A549 treated with AZD2906 at 1 μM for 4 hours (cell line): ENCODE measurements at places on chromosomes 2 and 18. TPM values are rescaled to one million over a fixed set of nuclear protein-coding genes. Genes with fewer than 3 reads are reported as not detected.

The ABCG5 gene
- not detected in 5 replicates for total RNA-seq

The MAPK4 gene
- total RNA-seq: 0.13 to 0.33 TPM (median 0.18 TPM) in 5 replicates

The CFAP65 gene
- 0.11 to 0.32 TPM (median 0.17 TPM) in 5 replicates for total RNA-seq

The ICOS gene
- not detected in 5 replicates for total RNA-seq

The SH3RF3 gene
- 0.47 to 0.71 TPM (median 0.66 TPM) in 5 replicates for total RNA-seq

The ANKRD53 gene
- total RNA-seq: 0.06 to 0.16 TPM (median 0.12 TPM) in 4 of 5 replicates, not detected in the other

The CNDP1 gene
- total RNA-seq: 0.08 TPM in 1 of 5 replicates, not detected in the others

The RGPD4 gene
- 0.03 to 0.07 TPM (median 0.05 TPM) in 4 of 5 replicates, not detected in the other for total RNA-seq

The C18orf54 gene
- 2.1 to 3.2 TPM (median 3.0 TPM) in 5 replicates for total RNA-seq

The HJURP gene
- 48.3 to 54.8 TPM (median 50.4 TPM) in 5 replicates for total RNA-seq

The LOXHD1 gene
- not detected in 5 replicates for total RNA-seq

The RBKS gene
- 6.7 to 8.4 TPM (median 8.1 TPM) in 5 replicates for total RNA-seq

The RBM45 gene
- total RNA-seq: 11.3 to 13.5 TPM (median 12.4 TPM) in 5 replicates

The CD302 gene
- total RNA-seq: 2.0 to 2.3 TPM (median 2.1 TPM) in 5 replicates

The CMPK2 gene
- total RNA-seq: 0.34 to 1.4 TPM (median 0.46 TPM) in 5 replicates

The SPRED2 gene
- 28.3 to 37.1 TPM (median 34.3 TPM) in 5 replicates for total RNA-seq

The ZC3H6 gene
- 0.17 to 0.45 TPM (median 0.38 TPM) in 5 replicates for total RNA-seq

The PTPRM gene
- total RNA-seq: 28.0 to 36.8 TPM (median 34.5 TPM) in 5 replicates

The ECEL1 gene
- 0.15 to 0.25 TPM (median 0.23 TPM) in 5 replicates for total RNA-seq

The PLA2R1 gene
- 1.7 to 2.8 TPM (median 2.3 TPM) in 5 replicates for total RNA-seq

The POTEI gene
- 0.01 TPM in 1 of 5 replicates, not detected in the others for total RNA-seq

The ABCA12 gene
- total RNA-seq: 0.15 to 0.43 TPM (median 0.23 TPM) in 5 replicates

The MREG gene
- total RNA-seq: 3.9 to 4.7 TPM (median 4.0 TPM) in 5 replicates

The ABCB11 gene
- total RNA-seq: 0.01 to 0.06 TPM (median 0.02 TPM) in 5 replicates

The HOXD13 gene
- total RNA-seq: 0.07 to 0.27 TPM (median 0.18 TPM) in 5 replicates

The YWHAQ gene
- 1,105 to 1,203 TPM (median 1,114 TPM) in 5 replicates for total RNA-seq

The HSPE1 gene
- 413 to 816 TPM (median 463 TPM) in 5 replicates for total RNA-seq

The CYP1B1 gene
- total RNA-seq: 3.6 to 4.6 TPM (median 4.5 TPM) in 5 replicates

The SP5 gene
- total RNA-seq: 0.02 to 0.23 TPM (median 0.07 TPM) in 3 of 5 replicates, not detected in the others

The ZSWIM2 gene
- total RNA-seq: not detected in 5 replicates

The ASAP2 gene
- total RNA-seq: 37.8 to 48.5 TPM (median 48.2 TPM) in 5 replicates

The RTP5 gene
- not detected in 5 replicates for total RNA-seq

The CIB4 gene
- 0.17 to 0.19 TPM in 2 of 5 replicates, not detected in the others for total RNA-seq

The CRYGD gene
- total RNA-seq: not detected in 5 replicates

The DNAH7 gene
- 0.66 to 1.6 TPM (median 0.91 TPM) in 5 replicates for total RNA-seq

The SPR gene
- total RNA-seq: 90.8 to 137 TPM (median 128 TPM) in 5 replicates

The LDAH gene
- 16.4 to 20.6 TPM (median 18.1 TPM) in 5 replicates for total RNA-seq
